Activated CD4-positive, alpha-beta T cell treated with anti-CD3 and anti-CD28 coated beads, Interleukin-2, amount 50 U/mL, for 4 hours (primary cell): ENCODE measurements at places on chromosomes 3 and 15.

- DNase-seq = no peak
Measured at GRCh38 chr15:78673917-78674444, 33.0 kb upstream of the CHRNB4 start.

DNA sequence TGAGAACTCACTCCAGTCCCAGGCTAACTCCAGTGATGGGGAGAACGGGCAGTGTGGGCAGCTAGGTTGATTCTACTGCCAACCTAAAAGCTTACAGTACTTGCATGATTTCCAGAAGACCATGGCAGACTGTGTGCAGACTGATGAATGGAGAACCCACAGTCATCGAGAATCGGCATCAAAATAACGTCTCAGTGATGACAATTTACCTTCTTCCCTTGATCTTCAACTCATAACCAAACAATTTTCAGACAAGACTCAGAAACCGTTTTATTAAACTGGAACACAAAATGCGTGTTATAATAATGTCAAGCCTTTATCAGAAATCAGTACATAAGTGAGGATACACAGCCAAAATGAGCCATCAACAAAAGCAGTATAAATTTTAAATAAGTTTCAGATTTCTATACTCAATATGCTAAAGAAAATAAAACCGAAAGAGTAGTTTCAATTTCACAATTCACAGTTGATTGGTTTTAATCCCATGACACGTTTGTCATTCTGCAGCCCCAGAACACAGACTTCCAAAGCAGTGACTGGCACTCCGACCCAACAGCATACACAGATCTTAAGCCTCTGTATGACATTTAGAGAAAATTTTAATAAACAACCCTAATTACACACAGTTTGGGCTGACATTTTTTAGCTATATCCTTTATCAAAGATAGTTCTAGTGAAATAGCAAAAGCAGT, 54.5 kb downstream of the ZMAT3 start:
- DNase-seq = no peak

DNA sequence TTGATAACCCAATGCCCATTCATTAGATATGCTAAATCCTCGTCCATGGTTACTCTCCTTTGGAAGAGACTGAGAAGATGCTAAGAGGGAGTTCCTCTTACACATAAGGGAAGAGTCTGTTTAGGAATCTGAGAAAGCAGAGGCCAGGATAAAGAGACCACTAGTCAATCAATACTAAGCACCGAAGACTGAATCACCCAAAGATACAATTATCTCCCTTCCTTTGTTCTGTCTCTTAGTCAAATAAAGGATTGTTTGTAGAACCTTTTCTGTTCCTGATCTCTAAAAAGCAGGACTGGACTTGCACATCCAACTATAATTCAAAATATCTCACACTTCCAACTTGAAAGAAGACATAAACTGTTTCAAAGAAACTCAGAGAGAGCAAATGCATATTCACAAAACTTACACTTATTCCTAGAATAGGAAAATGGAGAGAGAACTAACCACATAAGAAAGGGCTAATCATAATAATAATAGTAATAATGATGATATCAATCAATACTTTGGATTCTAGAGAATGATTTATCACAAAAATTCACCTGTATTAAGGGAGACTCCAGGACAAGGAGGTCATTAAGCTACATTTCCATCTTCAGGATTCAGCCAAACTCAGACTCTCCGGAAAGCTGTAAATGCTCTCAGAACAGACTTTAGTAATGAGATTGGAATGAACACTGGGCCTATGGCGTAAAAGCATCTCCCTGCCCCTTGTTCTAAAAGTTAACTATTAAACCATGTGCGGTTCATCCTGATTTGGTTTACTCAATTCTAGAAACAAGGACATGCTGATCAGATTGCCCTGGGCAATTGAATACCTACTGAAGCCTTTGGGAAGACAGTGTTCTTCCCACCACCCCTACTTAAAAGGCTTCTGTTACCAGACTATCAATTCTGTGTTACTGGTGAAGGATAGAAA, 401.5 kb downstream of the ZBTB20 start:
- no peak for DNase-seq

DNA sequence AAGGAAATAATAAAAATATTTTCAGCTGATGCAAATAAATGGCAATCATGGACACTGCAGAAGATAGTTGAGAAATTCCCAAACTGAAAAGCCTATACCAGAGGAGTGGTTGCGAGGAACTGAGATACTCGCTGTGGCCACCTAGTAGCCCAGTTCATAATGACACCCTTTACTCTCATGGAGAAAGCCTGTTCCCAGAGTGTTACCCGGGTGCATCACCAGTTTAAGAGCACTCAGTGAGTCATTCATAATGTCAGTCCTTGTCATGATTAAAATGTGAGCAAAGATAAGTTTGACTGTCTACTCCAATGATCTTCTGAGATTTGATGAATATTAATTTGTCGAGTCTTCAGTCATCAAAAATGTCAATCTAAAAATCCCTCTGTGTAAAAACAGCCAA, 138.4 kb upstream of the LRRC3B start:
- DNase-seq = no peak

GRCh38 chr15:78108300-78109084, 16.1 kb downstream of the SH2D7 start:
- peak; percentile 87 for DNase-seq

GRCh38 chr15:79903144-79903543, 6.3 kb upstream of the MTHFS start:
- no peak for DNase-seq

- no peak for DNase-seq
Measured at GRCh38 chr3:153404157-153404556, 242.1 kb downstream of the RAP2B start.
